NCI-H2227 treated with DMSO at 0.1 percent for 48 hours (cell line): ENCODE measurements at places on chromosomes 16 and 17.

GRCh38 chr17:76268015-76268749, 3.0 kb downstream of the UBALD2 start:
- DNase-seq = no peak

GRCh38 chr16:85611444-85612190, 1.5 kb upstream of the GSE1 start:
- peak; percentile 49 for DNase-seq

DNA sequence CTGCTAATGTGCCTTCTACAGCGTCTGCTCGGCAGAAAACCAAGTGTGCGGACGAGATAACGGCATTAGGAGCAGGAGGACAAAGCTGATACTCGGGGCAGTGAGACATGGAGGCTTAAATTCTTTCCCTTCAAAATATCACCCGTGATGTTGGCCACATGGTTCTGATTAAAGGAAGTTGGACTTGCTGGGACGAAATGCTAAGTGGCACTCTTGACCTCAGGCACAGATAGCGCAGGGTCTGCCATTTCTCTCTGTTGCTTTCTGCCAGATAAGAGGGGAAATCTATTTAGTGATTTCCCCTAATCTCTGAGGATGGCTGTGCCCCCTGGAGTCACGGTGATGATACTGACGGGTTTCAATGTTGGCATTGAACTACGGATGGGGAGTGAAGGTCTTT, 509.6 kb upstream of the EEF2KMT start:
- DNase-seq = no peak

GRCh38 chr17:71869841-71870545, 250.8 kb upstream of the SOX9 start:
- DNase-seq = peak; percentile 19

DNA sequence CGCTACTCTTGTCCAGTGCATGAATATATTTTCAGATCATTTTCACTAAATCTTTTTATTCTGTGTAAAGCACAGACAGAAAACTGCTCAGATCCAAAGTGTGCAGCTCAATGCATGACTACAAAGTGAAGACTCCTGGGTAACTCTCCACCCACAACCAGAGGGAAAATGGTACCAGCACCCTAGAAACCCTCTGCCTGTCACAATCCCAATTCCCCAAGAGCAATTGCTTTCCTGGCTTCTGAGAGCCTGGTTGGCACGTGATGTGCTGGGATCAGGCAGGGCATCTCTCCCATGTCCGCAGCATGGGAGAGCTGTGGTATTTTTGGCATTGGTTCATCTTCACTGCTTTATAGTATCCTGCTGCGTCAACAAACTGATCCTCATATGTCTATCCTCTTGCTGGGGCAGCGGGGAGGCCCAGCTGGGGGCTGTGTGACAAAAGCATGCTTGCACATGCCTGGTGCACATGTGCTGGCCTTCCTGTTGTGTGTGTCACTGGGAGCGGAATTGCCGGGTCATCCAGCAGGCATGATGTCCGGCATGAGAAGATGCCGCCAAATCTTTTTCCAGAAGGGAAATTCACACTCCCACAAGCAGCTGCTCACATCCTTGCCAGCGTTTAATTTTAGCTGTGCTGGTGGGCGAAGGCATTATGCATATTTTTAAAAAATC, 278.9 kb upstream of the FOXF1 start:
- DNase-seq = no peak

DNA sequence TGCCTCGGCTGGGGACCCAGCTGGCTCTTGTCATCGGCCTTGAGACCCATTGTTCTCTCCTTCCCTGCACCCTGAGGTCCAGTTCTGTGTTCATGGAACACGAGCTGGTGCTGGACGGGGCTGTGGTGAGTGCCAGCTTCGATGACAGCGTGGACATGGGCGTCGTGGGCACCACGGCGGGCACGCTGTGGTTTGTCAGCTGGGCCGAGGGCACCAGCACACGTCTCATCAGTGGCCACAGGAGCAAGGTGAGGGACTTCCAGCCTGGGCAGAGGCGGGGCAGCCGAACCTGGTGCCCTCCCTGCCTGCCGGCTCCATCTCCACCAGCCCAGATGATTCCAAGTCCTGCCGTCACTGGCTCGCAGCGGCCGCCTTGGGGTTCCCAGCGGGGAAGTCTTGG, 5.3 kb upstream of the RHOT2 start:
- DNase-seq = no peak

DNA sequence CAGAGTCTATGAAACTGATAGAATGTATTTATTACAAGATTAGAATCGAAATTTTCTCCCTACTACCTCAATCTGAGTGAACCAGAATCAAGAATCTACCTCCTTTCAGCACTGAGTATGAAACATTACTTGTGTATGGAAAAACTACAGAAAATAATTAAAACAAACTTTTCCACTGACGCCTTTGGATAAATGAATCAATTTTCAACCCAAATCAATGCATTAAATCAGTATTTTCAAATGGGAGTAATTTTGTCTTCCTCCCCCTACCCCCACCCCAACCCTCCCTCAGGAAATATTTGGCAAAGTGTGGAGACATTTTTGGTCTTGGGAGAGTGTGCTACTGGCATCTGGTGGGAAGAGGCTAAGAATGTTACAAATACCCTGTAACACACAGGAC, 7.8 kb upstream of the ABCA10 start:
- no peak for DNase-seq

GRCh38 chr17:73284354-73284753, 22.7 kb upstream of the CPSF4L start:
- no peak for DNase-seq

DNA sequence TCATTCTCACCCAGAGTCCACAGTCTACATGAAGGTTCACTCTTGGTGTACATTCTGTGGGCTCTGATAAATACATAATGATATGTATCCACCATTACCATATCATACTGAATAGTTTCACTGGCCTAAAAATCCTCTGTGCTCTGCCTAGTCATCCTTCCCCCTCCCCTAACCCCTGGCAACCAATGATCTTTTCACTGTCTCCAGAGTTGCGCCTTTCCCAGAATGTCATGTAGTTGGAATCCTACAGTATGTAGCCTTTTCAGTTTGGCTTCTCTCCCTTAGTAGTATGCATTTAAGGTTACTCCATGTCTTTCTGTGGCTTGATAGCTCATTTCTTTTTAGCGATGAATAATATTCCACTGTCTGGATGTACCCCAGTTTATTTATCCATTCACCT, 101.3 kb downstream of the NOG start:
- DNase-seq = no peak

GRCh38 chr17:17737961-17738894, 57.0 kb downstream of the RAI1 start:
- DNase-seq = no peak

DNA sequence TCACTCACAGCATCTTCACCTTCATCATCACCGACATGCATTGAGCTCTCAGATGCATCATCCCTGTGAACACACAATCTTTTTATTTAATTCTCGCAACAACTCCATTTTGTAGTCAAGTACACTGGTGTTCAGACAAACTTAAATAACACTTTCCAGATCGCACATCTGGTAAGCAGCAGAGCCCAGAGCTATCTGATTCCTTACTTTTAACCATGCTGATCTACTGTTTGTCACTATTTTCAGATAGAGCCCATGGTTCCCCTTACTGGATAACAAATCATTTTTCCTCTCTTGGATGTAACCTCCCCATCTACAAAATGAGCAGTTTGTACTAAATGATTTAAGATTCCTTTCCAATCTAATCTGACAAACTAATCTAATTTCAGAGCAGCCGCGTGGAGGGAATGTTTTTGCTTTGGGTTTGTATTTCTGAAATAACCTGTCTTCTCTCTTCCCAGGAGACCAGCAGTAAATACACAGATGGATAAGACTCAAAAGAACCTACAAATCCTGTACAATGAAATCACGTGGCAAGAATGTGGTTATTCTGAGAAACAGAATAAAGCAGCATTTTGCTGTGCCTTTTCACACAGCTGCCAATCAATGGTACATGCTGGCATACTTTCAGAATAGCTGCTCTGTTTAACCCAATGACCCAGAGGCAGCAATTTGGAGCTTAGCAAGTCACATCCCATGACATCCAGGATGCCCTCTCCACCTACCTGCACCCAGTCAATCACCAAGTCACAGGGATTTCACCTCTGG, 72.9 kb upstream of the CCL2 start:
- no peak for DNase-seq

GRCh38 chr16:27691721-27692120, 141.8 kb downstream of the KATNIP start:
- no peak for DNase-seq

- peak; percentile 56 for DNase-seq
These were observed 195.4 kb downstream of the XYLT1 start for GRCh38 chr16:17275076-17276009.

GRCh38 chr16:4677390-4677789, 16.0 kb upstream of the NUDT16L1 start:
- DNase-seq = no peak

- DNase-seq = no peak
These were observed 354.3 kb upstream of the GOT2 start for GRCh38 chr16:59088431-59088830.

DNA sequence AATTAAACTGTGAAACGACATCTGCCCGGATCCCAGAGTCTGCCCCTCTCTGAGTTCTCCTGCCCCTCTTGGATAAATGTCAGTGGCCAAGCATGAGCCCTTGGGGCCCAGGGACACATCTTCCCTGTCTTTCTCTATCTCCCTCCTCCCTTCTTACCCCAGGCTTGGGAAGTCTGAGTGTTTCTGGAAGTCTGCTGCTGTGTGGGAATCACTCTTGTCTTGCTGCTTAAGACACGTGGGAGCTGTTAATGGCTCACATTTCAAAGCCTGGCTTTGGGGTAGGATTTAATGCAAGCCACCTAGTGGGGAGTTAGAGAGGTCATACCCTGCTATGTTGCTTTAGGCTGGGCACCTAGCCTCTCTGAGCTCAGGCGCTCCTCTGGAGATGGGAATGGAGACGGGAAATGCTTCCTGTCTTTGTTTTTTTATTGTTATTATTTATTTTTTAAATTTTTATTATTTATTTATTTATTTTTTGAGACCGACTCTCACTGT, 218.5 kb upstream of the CIBAR2 start:
- DNase-seq = no peak

GRCh38 chr16:8678068-8678927, 3.9 kb downstream of the ABAT start:
- DNase-seq = no peak

DNA sequence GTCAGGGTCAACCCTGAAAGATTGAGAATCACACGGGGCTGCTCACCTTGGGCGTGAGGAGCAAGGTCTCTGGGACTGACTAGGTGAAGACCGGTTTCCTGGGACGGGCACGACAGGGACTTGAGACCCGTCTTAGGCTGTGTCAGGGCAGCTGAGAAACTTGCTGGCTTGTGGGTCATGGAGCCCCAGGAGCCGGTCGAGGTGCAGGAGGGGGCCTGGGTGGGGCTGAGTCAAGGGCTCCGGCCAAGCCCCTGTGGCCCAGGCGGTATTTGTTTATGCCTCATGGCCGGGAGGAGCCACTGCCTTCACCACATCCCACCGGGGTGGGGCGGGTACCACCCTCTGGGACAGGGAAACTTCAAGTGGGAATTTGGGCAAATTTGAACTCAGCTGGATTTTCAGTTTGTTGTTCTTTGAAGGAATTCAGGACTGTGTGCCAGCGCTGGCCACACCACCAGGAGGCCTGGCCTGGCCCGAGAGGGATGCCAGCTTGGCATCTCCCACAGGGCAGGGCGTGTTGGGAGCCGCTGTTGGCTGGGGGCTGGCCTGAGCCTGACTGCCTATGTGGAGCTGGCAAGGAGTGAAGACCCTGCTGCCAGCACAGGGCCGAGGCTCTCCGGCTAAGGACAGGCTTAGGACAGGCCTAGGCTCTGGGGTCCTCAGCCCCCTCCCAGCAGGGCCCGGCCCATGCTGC, 116.1 kb downstream of the METRNL start:
- no peak for DNase-seq

GRCh38 chr17:74604200-74604599, 12.1 kb upstream of the CD300LD start:
- no peak for DNase-seq

- no peak for DNase-seq
These were observed 544.5 kb upstream of the CDH11 start for GRCh38 chr16:65666132-65666941.

DNA sequence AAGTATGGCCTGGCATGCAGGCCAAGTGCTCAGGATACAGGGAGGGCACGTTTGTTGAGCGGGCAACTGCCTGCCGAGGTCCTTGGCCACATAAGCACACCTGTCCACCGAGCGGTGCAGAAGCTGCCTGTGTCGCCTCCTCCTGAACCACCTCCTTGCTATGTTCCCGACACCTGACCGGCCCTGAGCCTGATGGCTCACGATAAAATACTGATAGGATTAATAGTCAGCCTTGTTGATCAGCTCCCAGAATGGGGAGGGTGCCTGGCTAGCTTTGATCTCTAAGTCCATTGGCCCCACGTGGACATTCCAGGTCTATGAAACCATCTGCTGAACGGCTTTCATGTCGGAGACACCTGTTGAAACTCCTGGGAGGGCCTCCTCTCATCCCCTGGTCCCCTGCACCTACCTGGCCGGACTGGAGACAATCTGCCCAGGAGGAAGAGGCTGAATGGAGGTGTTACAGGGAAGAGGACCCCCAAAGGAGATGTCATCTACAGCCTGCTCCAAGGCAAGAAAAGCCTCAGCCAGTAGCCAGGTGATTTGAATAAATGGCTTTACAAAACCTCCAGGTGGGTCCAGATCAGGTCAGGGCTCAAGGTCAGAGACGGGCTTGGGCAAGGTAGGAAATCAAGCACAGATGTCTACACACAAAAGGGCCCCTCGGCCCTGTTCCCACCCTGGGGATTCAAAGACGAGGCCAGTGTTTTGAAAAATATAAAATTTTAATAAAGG, 33.4 kb downstream of the AXIN2 start:
- no peak for DNase-seq

GRCh38 chr16:29760567-29761279, 14.9 kb upstream of the C16orf54 start:
- DNase-seq = no peak

DNA sequence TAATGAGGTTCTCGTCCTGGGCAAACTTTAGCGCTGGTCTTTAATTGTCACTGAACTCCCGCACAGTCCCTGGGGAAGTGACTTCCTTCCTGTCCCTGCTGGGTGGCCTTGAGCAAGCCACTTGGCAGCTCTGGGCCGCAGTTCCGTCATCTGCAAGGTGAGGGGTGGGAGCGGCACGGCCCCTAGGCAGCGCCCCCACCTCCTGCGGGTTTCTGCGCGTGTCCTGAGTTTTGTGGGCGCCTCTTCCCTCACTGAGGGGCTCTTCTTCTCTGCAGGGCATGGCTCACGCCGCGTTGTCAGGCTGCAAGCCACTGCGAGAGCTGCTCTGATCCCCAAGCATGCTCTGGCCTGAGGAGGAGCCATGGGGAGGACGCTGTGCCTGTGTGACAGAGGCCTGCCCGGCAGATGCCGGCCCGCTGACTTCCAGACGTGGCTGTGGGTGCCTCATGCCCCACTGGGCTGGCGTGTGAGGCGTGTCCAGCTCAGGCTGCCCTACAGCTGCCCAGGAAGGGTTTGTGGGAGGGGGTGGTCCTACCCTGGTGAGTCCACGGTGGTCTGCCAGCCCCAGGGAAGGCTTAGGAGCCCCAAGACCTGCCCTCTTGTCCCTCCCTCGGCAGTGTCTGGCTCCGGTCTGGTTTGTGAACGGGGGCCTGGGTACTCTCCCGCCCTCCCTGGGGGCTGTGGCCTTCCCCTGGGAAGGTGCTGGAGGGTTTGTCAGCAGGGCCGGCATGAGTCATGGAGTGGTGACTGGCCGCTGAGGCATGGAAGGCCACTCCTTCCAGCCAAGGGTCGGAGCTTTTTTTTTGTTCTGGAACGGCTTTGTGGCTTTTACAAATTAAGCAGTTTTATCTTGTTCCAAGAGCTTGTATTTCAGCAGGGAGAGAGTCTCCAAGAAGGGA, 182.0 kb downstream of the SEC14L1 start:
- no peak for DNase-seq

GRCh38 chr16:19411298-19411697, 6.4 kb upstream of the TMC5 start:
- DNase-seq = no peak

GRCh38 chr17:81920612-81921536, 2.9 kb upstream of the SIRT7 start:
- DNase-seq = no peak
